ENCODE measurements at places on chromosomes 2 and 18.

DNA sequence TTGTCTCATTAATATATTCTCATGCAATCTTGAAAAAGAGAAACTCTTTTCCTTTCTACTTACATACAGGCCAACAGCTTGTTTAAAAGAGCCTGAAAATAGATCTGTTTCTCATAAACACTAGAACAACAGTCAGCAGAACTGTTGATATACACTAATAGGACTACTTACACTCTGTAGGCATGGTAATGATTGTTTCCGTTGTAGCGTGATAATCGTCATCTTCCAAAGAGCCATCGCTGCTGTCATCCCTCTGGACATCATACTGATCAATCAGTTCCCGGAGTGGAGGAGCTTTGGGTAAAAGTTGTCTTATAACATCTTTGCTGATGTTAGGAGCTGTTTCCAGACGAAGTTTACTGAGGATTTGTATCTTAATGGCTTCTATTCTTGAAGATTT, 476 bp downstream of the MSTN start:
- no peak for DNase-seq

- DNase-seq: no peak
Measured at GRCh38 chr2:34785206-34785785, 1186.2 kb upstream of the FAM98A start.

GRCh38 chr2:157596992-157597681, 31.5 kb downstream of the ACVR1C start:
- peak; percentile 39 for DNase-seq

- no peak for DNase-seq
Measured at GRCh38 chr2:190470256-190470826, 62.2 kb downstream of the MFSD6 start.

GRCh38 chr2:150555611-150556356, 68.3 kb upstream of the RND3 start:
- DNase-seq: no peak

DNA sequence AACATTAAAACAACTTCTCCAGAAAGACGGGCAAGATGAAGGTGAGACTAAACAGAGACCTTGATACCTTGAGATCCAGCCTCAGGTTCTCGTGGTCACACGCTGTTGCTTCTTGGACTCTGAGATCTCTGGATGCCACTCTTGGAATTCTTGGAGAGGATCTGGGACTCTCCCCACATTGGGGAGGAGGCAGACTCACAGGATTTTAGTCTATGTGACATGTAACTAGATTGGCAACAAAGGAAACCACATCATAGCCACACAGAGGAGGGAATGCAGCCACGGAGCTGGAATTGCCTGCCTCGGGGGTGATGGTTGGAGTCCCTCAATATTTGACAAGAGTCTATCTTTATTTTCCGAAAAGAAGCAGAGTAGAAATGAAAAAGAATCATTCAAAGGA, 78.8 kb upstream of the IGFBP5 start:
- DNase-seq: no peak

All from naive B cell (primary cell).